ENCODE measurements at places on chromosomes 12 and 14.

- DNase-seq = no peak
These were observed 31.1 kb downstream of the PITPNM2 start for GRCh38 chr12:123119808-123120207.

DNA sequence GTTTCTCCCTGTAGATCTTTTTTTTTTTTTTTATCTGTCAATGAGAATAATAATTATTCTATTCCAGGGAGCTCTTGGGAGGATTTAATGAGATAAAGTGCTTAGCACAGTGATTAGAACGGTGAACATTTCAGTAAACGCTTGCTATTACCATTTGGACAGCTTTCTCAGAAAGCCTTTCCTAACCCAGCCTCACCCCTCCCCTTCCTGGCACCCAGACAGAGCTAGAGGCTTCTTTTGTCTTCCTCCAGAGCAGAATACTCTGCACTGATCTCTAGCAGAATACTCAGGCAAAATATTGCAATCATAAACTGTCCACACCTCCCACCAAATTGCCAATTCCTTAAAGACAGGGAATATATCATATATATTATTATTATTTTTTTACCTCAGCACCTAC lies 66.6 kb downstream of the ERGIC2 start:
- DNase-seq = no peak

DNA sequence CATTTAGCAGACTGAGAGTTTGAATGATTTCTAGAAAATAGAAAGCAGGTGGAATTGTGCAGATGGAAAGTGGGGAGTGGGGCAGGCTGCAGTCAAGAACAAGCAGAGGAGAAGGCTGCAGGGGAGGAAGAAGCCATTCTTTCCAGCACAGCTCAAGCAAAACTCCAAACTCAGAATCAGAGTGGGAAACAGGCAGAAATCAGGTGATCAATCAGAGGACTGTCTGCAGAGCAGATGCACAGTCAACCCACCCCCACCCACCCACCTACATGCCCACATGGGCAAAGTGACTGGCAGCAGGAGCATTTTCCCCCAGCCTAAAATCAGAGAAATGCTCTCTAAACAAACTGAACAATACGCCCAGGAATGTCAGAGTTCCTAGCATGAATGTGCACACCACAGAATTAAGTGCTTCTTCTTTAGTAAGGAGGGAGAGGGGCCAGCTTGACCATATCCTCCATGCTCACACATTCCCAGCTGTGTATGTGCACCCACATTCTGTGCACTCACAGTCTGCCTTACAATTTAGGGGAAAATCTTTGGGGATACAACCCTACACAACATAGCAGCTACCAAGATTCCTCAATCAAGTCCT lies 194.1 kb upstream of the PLEKHA5 start:
- no peak for DNase-seq

- no peak for DNase-seq
These were observed 63.6 kb upstream of the ELK3 start for GRCh38 chr12:96130396-96131059.

- no peak for DNase-seq
These were observed 62.9 kb upstream of the HIF1A start for GRCh38 chr14:61632401-61632800.

DNA sequence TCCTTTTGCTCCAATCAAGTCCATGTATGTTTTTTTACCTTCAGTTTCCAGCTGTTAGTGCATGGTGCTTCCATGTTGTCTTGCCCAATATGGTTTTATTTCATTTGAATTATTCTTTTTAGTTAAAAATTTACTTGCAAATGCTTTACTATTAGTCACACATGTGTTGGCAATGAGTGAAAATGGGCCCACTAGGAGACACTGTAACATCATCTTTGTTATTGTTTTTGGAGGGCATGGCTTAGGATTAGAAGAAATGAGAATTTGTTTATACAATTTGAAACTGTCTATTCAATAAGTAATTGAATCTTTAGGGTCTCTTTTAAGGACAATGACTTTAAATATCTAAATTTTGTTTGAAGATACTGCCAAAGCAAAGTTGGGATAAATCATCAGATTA lies 133.7 kb downstream of the BRMS1L start:
- DNase-seq = no peak

GRCh38 chr14:67265131-67265530 lies 23.9 kb downstream of the PALS1 start:
- DNase-seq = no peak

GRCh38 chr14:75711105-75711795 lies 50.2 kb downstream of the TTLL5 start:
- DNase-seq = peak; percentile 43

GRCh38 chr12:124496584-124496983 lies 70.8 kb downstream of the NCOR2 start:
- DNase-seq = no peak

DNA sequence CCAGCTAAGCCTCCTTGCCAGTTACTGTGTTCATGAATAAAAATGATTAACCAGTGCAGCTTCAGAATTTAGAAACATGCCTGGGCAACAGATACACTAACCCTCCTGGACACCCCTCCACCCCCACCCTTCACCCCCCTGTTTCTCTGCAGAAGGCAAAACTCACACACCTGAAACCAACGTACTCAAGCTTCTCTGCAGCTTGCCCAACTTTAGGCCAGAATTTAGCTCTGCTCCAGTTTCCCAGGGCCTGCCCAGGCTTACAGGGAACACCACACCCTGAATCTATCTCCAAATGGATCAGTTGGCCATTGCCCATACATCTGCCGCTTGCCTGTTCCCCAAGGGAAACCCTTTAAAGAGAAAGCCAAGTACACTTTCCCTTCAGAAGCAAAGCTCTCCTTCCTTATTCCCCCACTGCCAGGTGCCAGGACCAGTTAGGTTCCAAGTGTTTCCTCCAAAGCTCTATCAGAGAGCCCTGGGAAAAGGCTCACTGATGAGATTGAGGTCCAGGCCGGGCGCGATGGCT lies 1.8 kb upstream of the SPPL3 start:
- no peak for DNase-seq

DNA sequence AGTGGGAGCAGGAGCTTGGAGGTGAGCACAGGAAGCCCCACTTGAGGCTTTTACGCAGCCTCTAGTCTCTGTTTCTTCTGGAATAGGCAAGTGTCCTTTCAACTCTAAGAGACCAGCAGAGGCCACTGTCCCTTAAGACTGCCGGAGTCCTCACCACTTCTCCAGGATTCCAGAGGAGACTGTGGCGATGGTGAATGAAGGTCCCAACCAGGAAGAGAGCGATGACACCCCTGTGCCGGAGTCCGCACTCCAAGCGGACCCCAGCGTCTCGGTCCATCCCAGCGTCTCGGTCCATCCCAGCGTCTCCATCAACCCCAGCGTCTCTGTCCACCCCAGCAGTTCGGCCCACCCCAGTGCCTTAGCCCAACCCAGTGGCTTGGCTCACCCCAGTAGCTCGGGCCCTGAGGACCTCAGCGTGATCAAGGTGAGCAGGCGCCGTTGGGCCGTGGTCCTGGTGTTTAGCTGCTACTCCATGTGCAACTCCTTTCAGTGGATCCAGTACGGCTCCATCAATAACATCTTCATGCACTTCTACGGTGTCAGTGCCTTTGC lies 442 bp downstream of the FLVCR2 start:
- peak; percentile 16 for DNase-seq

DNA sequence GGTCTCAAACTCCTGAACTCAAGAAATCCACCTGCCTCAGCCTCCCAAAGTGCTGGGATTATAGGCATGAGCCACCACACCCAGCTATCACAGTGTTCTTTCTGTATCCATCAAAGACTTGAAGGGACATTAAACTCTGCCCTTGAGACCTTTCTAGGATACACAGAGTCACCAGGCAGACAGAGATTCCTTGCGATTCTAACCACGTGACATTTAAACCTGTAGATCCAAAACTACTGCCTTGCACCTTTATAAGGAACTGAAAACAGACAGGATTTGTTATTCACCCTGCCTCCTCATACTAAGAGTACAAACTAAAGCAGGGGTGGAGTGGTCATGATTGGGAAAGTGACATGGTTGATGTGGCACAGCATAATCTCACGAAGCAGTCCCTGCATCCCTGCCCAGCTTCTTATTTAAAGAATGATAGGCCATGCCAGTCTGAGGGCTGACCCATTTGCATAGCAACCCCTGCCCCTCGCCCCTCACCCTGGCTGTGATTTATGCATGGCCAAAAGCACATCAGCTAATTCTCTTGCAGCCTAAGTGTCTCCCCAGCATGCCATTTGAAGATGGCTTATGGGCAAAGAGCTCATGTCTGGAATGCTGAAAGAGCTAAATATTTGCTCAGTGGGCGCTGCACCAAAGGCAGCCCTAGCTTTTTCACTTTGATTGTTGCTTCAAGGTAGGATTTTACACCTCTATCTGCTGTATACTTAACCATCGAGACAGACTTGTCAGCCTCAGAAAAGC lies 43.2 kb upstream of the MYBPC1 start:
- no peak for DNase-seq

- DNase-seq = no peak
These were observed 215.6 kb upstream of the USP15 start for GRCh38 chr12:62044450-62045135.

DNA sequence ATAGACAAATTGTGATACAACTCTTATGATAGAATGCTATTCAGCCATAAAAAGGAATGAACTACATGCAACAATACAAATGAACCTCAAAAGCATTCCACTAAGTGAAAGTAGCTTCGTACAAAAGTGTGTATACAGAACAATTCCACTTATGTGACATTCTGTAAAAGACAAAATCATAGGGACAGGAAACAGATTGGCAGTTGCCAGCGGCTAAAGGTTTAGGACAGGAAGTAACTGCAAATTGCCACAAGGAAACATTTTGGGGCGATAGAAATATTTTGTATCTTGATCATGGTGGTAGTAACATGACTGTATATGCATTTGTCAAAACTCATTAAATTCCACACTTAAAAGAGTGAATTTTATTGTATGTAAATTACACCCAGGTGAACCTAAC lies 113.4 kb downstream of the CAPZA3 start:
- no peak for DNase-seq

DNA sequence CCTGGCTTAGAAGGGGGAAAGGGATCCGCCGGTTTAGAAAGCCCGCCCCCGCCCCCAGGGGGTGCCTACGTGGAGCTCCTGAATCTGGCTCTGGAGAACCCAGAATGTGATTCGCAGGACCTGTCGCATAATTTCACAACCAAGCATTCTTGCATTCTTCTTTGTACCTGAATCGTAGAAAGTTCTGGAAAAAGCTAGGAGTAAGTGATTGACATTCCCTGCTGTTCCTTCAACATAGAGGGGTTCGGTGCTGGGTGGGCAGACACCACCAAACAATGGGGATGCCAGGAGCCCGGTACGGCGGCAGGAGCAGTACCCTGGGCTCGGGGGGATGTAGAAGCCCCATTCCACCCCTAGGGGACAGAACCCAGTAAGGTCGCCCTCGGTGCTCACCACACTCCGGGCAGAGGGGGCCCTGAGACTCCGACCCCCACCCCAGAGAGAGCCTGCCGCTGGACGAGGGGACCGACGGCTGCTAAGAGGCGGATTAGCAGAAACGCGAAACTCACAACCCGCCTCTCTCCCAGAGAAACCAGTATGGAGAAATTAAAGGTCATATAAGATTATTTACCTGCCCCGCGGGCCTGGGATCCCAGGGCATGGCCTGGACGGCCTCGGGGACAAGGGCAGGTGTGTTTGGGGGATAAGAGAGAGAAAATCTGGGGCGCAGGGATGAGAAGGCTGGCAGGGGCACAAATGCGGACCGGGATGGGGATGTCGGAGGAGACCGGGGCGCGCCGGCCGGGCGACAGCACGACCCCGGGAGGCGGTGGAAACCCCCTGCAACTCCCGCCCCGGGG lies 520 bp downstream of the CSRP2 start:
- no peak for DNase-seq

DNA sequence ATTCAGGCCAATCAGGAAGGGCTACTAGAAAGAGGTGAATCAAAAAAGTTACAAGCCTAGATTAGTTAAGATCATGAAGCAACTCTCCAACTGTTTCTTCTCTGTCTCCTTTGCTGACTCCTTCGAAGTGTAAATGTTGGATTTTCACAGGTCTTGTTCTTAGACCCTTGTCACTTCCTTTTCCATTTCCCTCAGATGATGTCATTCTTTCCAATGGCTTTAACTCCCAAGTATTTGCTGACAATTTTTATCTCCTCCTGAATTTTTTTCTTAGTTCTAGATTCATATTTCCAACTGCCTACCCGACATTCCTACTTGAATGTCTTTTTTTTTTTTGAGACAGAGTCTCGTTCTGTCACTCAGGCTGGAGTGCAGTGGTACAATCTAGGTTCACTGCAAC lies 10.8 kb downstream of the GAS2L3 start:
- DNase-seq = no peak

GRCh38 chr12:104951759-104952509 lies 6.2 kb downstream of the SLC41A2 start:
- DNase-seq = no peak

- no peak for DNase-seq
These were observed 79.3 kb upstream of the TSPAN8 start for GRCh38 chr12:71237128-71237527.

DNA sequence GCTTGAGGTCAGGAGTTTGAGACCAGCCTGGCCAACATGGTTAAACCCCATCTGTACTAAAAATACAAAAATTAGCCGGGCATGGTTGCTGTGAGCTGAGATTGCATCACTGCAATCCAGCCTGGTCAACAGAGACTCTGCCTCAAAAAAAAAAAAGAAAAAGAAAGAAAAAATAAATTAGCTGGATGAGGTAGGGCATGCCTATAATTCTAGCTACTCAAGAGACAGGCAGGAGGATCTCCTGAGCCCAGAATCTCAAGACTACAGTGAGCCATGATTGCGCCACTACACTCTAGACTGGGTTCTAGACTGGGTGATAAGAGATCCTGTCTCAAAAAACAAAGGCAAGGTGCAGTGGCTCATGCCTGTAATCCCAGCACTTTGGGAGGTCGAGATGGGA lies 16.9 kb downstream of the PPP4R3A start:
- DNase-seq = no peak

GRCh38 chr14:105126981-105127329 lies 41.6 kb downstream of the JAG2 start:
- DNase-seq = no peak

DNA sequence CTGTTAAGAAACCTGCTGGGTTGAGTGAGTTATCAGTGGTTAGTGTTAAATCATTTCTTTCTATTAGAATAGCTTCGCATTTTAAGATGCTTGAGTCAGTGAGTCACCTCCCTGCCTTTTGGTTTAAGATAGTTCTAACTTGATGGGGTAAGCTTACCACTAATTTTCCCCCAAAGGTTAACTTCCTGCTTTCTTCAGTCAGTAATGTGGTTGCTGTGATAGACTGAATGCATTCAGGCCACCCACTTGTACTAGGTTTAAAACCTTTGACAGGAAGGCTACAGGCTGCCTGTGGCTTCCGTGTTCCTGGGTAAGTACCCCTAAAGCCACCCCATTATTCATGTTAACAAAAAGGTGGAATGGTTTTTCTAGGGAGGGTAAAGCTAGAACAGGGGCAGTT lies 25.3 kb downstream of the CLEC2A start:
- no peak for DNase-seq

DNA sequence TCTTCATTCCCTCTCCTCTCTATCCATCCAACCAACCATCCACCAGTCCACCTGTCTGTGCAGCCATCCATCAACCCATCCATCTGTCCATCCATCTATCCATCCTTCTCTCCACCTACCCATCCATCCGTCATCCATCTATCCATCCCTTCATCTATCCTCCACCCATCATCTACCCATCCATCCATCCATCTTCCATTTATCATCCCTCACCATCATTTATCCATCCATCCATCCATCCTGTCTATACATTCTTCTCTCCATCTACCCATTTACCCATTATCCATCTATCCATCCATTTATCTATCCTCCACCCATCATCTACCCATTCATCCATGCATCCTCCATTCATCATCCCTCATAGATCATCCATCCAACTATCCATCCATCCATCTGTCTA lies 24.4 kb downstream of the AACS start:
- DNase-seq = no peak
